ENCODE measurements at places on chromosomes 2 and 18.

DNA sequence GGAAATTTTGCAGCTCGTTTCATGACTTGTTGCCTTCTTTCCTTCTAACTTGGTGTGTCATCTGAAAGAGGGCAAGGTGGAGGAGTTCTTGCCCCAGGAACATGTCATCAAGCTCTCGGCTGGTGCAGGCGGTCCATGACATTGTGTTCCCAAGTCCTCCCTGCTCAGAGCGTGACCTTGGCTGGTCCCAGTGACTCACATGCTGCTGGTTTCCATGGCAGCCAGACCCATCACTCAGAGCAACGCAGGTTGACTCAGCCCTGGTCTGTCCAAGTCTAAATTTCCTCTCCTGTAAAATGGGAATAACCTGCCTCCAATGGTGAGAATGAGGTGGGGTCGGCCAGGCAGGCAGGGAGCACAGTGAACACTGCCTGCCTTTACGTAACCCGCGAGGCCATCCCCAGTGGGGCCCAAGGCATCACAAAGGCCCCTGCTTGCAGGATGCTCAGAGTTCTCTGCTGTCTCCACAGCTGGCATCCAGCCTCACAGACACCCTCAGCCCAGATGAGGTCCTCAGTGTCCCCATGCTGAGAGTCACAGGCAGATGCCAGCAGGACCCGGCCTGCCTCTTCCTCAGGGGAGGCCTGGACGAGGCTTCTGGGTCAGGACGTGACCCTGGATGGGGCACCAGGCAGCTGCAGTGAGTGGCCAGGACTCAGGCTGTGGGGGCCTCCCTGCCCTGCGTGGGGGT, 143.7 kb downstream of the TPO start:
- DNase-seq, result no peak
- H3K27ac ChIP-seq, result no peak overlapping the region
- peaks cover 18% of the 10 kb centered on the region for H3K4me1 ChIP-seq
- no peaks in the 10 kb centered on the region for H3K27me3 ChIP-seq
- H3K36me3 ChIP-seq, result no peaks in the 10 kb centered on the region

GRCh38 chr2:72612614-72613160, 213.1 kb downstream of the EXOC6B start:
- no peaks in the 10 kb centered on the region for H3K27me3 ChIP-seq
- H3K4me1 ChIP-seq, result peaks cover 6% of the 10 kb centered on the region
- no peak overlapping the region for H3K27ac ChIP-seq
- H3K36me3 ChIP-seq, result no peaks in the 10 kb centered on the region
- no peak for DNase-seq
- no peak overlapping the region for H3K4me3 ChIP-seq

DNA sequence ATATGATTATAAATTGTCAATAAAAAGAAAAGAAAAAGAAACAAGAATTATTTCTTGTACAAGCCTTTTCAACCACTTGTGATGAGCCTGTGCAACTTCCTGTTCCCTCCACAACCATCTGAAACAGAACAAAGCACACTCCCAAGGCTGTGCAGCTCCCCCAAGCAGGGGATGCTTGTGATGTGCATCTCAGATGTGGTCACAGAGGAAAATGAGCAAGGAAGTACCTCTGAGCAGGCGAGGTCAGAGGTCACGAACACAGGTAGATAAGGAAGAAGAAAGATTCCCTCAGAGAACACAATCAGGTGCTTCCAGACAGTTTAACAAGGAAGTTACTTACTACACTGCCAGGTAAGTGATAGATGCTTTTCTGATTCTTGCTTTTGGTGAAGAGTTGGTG, 274.8 kb upstream of the SLC39A10 start:
- no peaks in the 10 kb centered on the region for H3K36me3 ChIP-seq
- DNase-seq, result no peak
- no peaks in the 10 kb centered on the region for H3K4me1 ChIP-seq
- H3K4me3 ChIP-seq, result no peak overlapping the region
- H3K27me3 ChIP-seq, result no peaks in the 10 kb centered on the region

DNA sequence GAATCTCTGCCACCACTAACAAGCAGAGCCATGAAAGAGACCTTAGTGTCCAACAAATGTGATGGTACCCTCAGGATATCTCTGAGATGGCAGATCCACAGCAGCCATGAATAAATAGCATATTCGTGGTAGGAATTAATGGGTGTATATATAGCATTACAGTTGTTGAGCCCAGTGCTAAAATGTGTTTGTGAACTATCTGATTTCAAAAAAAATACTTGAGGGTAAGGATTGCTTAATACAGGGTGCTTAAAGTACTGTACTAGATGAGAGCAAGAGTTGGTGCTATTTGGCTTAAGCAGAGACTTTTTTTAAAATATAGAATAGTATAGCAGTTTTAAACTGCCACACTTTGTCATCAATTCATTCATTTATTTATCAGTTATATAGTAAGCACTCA, 101.5 kb upstream of the GALNT5 start:
- H3K27me3 ChIP-seq, result no peaks in the 10 kb centered on the region
- H3K36me3 ChIP-seq, result no peaks in the 10 kb centered on the region
- H3K4me1 ChIP-seq, result no peaks in the 10 kb centered on the region
- no peak for DNase-seq
- no peak overlapping the region for H3K4me3 ChIP-seq

- H3K4me3 ChIP-seq, result no peak overlapping the region
- no peak overlapping the region for H3K27ac ChIP-seq
- H3K27me3 ChIP-seq, result no peaks in the 10 kb centered on the region
Observed at GRCh38 chr2:241083091-241083415, 19.0 kb downstream of the MTERF4 start.

GRCh38 chr2:70388128-70388527, 86.3 kb upstream of the FAM136A start:
- H3K4me3 ChIP-seq, result no peak overlapping the region
- no peaks in the 10 kb centered on the region for H3K4me1 ChIP-seq
- no peak overlapping the region for H3K27ac ChIP-seq
- no peak for DNase-seq
- no peaks in the 10 kb centered on the region for H3K27me3 ChIP-seq
- no peaks in the 10 kb centered on the region for H3K36me3 ChIP-seq

DNA sequence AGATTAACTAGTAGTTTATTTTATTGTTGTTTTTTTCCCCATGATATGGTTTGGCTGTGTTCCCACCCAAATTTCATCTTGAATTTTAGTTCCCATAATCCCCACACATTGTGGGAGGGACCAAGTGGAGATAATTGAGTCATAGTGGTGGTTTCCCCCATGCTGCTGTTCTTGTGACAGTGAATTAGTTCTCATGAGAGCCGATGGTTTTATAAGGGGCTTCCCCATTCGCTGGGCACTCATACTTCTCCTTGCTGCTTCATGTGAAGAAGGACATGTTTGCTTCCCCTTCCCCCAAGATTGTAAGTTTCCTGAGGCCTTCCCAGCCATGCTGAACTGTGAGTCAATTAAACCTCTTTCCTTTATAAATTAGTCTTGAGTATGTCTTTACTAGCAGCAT, 36.5 kb downstream of the GALNT14 start:
- H3K4me3 ChIP-seq, result no peak overlapping the region
- no peaks in the 10 kb centered on the region for H3K27me3 ChIP-seq
- H3K36me3 ChIP-seq, result no peaks in the 10 kb centered on the region

- H3K4me3 ChIP-seq, result no peak overlapping the region
- H3K36me3 ChIP-seq, result no peaks in the 10 kb centered on the region
- peaks cover 9% of the 10 kb centered on the region for H3K4me1 ChIP-seq
- no peak for DNase-seq
- H3K27ac ChIP-seq, result no peak overlapping the region
Observed at GRCh38 chr2:224063298-224063648, 24.2 kb upstream of the SERPINE2 start.

Measured in vagina (tissue), 2 donors.